ENCODE measurements at places on chromosomes 13 and 19.

DNA sequence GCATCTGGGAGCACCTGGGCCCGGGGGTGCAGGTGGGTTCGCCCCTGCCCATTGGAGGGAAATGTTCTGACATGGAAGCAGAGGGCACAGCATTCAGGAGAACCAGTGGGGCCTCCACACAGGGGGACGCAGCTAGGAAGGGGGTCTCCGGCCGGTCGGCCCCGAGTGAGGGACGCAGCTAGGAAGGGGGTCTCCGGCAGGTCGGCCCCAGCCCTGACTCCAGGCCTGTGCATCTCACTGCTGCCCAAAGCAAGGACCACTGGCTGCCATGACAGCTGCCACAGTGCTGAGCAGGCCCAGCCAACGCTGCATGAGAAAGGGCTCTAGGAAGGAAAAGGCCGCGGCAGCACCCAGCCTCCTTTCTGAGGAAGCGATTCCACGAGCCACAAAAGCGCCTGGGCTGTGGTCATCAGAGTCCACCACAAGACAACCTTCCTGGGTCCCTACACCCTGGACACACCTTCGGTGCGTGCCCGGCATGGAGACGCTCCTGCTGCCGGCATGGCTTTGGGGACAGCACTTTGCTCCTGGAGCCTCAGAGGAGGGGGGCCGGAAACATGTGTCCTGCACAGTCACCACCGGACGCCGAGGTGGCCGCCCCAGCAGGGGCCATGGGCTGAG, 9.7 kb downstream of the RASA3 start:
- H3K4me3 ChIP-seq = no peak overlapping the region
- DNase-seq = no peak
- H3K27me3 ChIP-seq = no peaks in the 10 kb centered on the region
- peaks cover 67% of the 10 kb centered on the region for H3K4me1 ChIP-seq

- peaks cover 2% of the 10 kb centered on the region for H3K4me1 ChIP-seq
- H3K36me3 ChIP-seq = peaks cover 24% of the 10 kb centered on the region
- H3K27me3 ChIP-seq = no peaks in the 10 kb centered on the region
Measured at GRCh38 chr13:25276748-25277147, 10.5 kb downstream of the MTMR6 start.

DNA sequence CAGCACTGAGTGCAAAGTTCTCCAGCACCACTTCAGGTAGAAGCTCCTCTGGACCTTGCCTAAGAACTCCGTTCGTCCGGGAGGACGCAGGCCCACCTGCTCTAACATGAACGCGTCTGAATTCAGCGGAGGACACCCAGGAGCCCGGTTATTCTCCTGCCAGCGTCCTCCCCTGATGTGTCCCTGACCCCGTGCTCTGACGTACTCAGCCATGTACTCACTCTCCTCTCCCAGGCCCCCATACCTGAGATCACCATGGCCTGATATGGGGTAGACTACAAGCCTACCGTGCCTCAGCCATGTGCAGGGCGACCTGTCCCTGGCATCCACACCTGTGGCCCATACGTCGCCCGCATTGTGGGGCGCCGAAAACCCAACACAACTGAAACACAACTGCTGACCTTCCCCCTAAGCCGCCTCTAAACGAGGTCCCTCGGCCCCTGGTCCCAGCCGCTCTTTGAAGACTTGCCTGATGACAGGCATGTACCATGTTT, 744 bp upstream of the ZNF584 start:
- H3K27ac ChIP-seq = peak overlapping the region; percentile 88
- no peaks in the 10 kb centered on the region for H3K27me3 ChIP-seq
- peak overlapping the region; percentile 97 for H3K4me3 ChIP-seq
- no peaks in the 10 kb centered on the region for H3K36me3 ChIP-seq
- peak; percentile 67 for DNase-seq

GRCh38 chr13:87907202-87907601, 236.0 kb downstream of the SLITRK5 start:
- no peak overlapping the region for H3K27ac ChIP-seq
- no peaks in the 10 kb centered on the region for H3K4me1 ChIP-seq
- no peaks in the 10 kb centered on the region for H3K27me3 ChIP-seq

- H3K27me3 ChIP-seq = peaks cover 62% of the 10 kb centered on the region
- H3K36me3 ChIP-seq = no peaks in the 10 kb centered on the region
- H3K4me3 ChIP-seq = no peak overlapping the region
- DNase-seq = peak; percentile 87
- no peaks in the 10 kb centered on the region for H3K4me1 ChIP-seq
Measured at GRCh38 chr19:47436712-47437401, 17.5 kb upstream of the MEIS3 start.

DNA sequence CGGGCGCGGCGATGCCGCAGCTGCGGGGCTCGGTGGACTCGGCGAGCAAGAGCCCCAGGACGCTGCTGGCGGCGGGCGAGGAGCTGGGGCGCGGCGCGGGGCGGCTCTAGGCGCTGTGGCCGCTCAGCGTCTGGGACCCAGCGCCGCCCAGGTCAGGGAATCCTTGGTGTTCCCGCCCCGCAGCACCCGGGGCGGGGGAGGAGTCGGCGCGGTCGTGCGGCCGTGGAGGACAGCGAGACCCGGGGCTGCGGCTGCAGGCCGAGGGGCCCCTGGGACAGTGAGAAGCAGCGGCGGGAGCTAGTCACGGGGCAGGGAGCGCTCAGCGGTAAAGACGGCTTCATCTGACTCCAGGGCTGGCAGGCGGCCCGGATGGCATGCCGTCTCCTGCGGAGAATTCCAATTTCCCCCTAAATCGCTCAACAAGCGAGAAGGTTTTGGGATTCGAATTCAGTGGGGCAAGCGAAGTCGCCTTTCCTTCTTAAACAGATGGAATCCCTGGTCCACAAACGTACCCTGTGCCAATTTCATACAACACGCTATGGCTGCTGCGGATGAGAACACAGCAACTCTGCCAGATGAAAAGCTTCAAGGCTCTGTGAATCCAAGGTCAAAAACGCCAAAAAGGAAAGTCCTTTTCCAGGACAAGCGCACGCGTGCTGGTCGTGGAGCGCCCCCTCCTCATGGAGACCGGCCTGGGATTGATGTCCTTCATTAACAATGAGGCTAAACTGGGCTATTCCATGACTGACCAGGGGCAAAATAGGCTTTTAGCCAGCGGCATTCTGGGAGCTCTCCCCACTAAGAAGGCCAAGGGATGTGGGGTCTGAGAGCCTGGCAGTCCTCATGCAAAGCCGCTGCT, 4.2 kb upstream of the ZSCAN4 start:
- no peaks in the 10 kb centered on the region for H3K36me3 ChIP-seq
- no peaks in the 10 kb centered on the region for H3K4me1 ChIP-seq
- peak; percentile 65 for DNase-seq
- H3K27ac ChIP-seq = peak overlapping the region; percentile 59

DNA sequence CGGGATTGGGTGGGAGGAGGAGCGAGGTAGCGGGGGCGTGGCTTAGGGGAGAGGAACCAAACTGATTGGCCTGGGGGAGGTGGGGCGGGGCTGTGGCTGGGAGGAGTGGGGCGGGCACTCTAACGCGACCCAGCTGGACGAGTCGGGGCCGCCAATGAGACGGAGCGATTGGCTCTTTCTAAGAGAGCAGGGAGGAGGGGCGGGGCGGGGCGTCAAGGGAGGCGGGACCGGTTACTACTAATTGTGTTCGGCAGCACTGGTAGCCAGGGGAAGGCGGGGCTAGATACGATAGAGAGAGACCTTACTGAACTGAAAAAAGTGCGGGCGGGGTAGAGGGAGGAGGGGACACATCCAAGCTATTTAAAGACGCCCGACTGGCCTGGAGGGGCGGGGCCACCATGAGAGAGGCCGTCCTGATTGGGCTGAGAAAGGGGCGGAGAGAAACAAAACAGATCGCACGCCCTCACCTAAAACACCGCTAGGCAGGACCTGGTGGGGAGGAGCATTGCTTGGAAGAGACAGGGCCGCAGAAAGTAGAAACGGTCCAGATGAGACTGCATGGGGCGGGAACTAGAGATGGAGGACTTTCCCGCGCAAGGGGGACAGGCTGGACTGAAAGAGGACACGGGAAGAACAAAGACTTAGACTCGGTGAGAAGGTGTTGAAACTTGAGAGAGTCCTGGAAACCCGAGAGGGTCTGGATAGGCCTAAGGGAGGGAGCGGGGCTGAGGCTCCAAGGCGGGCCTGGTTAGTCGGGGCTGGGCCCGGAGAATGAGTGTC, at the start of gene KCNC3:
Gene KCNC3, minus strand, starts transcription at position 232 of the 780 bp plus-strand sequence. CDS start 295 bp downstream, outside the sequence.
- DNase-seq = peak; percentile 100
- H3K27ac ChIP-seq = peak within 1 kb of the TSS; percentile 58
- H3K27me3 ChIP-seq = peaks cover 10% of the 10 kb centered on the region
- peak within 1 kb of the TSS; percentile 46 for H3K4me3 ChIP-seq

DNA sequence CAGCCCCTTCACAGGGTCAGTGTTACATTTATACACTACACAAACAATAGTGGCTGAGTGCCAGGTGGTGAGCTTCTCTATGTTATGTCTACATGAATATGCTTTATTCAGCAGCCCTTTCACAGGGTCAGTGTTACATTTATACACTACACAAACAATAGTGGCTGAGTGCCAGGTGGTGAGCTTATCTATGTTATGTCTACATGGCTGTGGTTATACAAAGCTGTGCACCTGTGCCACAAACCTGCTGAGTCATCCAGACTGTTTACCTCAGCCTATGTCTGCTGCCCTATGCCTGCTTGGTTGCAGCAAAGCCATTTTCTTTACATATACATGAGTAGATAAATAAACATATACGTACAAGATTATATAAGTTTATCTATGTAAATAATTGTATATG, 76.5 kb downstream of the ZNF726 start:
- no peak overlapping the region for H3K4me3 ChIP-seq
- DNase-seq = no peak
- no peaks in the 10 kb centered on the region for H3K4me1 ChIP-seq
- no peaks in the 10 kb centered on the region for H3K36me3 ChIP-seq
- H3K27ac ChIP-seq = no peak overlapping the region

- DNase-seq = no peak
- peaks cover 8% of the 10 kb centered on the region for H3K4me1 ChIP-seq
- H3K4me3 ChIP-seq = no peak overlapping the region
- H3K27me3 ChIP-seq = no peaks in the 10 kb centered on the region
Measured at GRCh38 chr19:51698296-51698695, 5.2 kb downstream of the SPACA6 start.

- H3K36me3 ChIP-seq = peaks cover 58% of the 10 kb centered on the region
- H3K27ac ChIP-seq = no peak overlapping the region
- H3K27me3 ChIP-seq = no peaks in the 10 kb centered on the region
- DNase-seq = peak; percentile 85
- no peaks in the 10 kb centered on the region for H3K4me1 ChIP-seq
- H3K4me3 ChIP-seq = no peak overlapping the region
Measured at GRCh38 chr19:1825909-1826556, 14.0 kb upstream of the ATP8B3 start.

GRCh38 chr13:37775871-37776270, 93.7 kb downstream of the TRPC4 start:
- no peaks in the 10 kb centered on the region for H3K27me3 ChIP-seq
- no peaks in the 10 kb centered on the region for H3K4me1 ChIP-seq
- H3K4me3 ChIP-seq = no peak overlapping the region
- no peaks in the 10 kb centered on the region for H3K36me3 ChIP-seq
- no peak overlapping the region for H3K27ac ChIP-seq

DNA sequence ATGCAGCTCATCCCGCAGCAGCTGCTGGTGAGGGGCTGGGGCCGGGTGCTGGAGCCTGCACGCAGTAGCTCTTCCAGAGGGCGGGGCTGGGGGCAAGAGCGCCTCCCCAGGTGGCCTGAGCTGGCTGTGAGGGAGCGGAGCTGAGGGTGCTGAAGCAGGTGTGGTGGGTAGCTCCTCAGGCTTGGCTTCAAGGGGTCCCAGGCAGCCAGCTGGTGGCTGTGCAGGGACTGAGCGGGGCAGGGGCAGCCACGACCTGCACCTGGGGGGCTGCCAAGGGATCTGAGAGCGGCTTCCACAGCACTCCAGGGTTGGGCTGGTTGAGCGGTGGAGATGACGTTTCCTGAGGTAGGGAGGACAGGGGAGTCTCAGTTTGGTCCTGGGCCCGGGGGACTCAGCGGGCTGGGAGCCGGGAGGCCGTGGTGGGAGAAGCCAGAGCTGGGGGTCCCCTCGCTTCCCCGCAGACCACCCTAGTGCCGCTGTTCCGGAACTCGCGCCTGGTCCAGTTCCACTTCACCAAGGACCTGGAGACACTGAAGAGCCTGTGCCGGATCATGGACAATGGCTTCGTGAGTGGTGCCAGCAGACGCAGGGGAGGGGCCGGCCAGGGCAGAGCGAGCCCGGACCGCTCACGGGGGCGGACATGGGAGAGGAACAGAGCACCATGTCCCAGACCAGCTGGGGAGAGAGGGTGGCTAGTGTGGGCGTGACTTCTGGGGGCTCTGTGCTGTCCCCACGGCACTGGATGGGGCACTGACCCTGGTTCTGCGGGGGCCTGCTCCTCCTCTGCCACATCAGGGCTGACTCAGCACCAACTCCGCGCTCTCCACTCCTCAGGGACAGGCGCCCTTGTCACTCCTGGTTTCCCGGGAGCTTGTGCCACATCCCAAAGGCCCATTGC, 7.4 kb downstream of the PTOV1 start:
- H3K4me1 ChIP-seq = no peaks in the 10 kb centered on the region
- no peak for DNase-seq
- H3K27ac ChIP-seq = no peak overlapping the region
- no peak overlapping the region for H3K4me3 ChIP-seq
- peaks cover 67% of the 10 kb centered on the region for H3K36me3 ChIP-seq

DNA sequence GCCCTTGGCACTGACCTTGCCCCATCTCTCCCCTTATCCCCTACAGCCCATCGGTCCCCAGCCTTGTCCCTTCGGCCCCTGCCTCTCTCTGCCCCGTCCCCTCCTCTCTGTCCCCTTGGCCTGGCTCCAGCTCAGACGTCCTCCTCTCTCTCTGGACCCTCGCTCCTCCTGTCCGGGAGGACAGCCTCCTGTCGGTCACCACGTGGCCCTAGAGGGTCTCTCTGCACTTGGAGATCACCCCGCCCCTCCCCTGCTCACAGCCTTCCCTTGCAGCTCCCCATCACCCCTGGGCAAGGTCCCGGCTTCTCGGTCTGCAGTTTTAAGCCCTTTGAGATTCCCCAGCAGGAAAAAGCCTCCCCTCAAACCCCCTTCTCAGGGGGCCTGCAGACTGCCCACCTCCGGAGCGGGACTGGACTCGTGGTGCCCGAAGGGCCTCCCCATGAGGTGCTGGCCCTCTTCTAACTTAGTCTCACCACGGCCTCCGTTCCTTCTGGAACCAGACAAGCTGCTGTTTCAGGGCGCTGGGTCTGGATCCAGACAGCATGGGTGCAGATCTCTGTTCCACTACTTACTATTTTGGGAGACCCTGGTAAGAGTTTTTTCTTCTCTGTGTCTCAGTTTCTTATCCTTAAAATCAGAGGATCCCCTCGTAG, 3.3 kb upstream of the KLK15 start:
- peaks cover 21% of the 10 kb centered on the region for H3K27me3 ChIP-seq
- no peak overlapping the region for H3K27ac ChIP-seq
- H3K4me1 ChIP-seq = peaks cover 5% of the 10 kb centered on the region
- no peaks in the 10 kb centered on the region for H3K36me3 ChIP-seq

DNA sequence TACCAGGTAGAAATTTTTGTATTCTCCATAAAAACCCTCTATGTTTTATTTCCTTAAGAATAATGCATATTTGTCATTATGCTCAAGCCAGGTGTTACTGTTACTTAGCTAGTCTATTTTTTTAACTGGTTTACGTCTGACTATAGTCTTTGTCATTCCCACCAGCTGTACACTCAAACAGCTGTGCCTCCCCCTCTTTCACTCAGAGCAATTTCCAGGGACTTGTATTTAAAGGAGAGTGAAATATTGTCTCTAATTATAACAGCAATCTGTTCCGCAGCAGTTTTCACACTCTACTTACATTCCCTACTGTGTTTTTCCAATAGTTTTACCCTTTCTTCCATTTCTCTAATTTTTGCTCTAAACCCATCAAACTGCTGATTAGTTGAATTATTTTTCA, 813.6 kb upstream of the MIR17HG start:
- no peaks in the 10 kb centered on the region for H3K36me3 ChIP-seq
- DNase-seq = no peak
- H3K4me3 ChIP-seq = no peak overlapping the region
